ENCODE measurements at places on chromosomes 7 and 10.

DNA sequence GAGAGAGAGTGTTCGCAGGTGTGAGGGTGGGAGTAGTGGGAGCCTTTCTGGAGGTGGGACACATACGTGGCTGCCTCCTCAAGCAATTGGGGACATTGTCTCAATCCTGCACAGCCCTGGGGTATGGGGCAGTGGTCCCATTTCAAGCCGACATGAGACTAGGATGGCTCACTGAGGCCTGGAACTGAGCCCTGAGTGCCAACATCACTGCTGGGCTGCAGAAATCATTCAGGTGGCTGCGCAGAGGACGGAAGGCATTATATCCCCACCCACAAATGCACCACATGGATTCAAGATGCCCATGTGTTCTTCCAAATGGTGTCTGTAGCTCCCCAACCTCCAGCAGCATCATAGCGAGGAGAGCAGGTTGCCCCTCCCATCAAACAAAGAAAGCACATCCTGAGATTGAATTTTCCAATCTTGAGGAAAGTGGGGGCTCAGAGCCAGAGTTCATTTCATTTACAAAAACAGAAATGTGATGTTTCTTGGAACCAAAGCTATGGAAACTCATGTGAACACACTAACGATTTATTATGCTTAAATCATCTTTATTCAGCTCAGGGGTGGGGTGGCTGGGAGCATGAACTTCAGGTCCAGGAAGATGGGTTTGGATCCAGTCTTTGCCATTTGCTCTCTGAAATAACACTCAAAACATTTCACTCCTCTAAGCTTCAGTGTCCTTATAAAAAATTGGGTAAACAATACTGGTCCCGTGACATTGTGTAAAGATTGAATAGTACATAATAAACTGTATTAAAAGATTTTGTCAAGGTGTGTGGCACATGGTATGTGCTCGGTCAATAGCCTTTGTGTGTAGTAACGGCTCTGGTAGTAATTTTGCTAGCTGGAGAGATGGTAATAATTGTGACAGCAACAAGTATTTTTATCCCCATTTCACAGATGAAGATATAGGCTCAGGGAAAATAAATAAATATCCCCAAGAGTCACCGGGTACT is 4.6 kb downstream of the SFTPA2 start:
- no peak for DNase-seq

DNA sequence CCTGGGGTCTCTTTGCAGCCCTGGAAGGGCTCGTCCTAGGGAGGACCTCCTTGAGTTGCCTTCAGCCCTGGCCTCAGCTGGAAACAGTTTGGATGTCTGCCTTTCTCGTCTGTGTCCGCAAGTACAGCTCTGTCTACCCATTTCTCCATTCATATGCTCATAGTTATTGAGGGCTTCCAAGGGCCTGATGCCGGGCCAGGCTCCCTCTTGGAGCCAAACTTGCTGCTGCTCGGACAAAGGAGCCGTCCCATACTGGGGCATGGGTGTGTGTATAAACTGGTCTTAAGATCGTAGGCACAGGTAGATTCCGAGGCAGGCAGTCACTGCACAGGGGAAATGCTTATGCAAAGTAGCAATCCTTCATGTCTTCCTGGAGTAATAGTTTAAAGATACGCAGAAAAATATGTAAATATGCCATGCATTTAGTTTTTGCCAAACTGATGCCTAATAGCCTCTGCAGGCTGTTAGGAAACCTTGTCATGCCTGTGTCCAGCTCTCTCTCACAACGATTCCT is 117.0 kb upstream of the BTBD16 start:
- no peak for DNase-seq

DNA sequence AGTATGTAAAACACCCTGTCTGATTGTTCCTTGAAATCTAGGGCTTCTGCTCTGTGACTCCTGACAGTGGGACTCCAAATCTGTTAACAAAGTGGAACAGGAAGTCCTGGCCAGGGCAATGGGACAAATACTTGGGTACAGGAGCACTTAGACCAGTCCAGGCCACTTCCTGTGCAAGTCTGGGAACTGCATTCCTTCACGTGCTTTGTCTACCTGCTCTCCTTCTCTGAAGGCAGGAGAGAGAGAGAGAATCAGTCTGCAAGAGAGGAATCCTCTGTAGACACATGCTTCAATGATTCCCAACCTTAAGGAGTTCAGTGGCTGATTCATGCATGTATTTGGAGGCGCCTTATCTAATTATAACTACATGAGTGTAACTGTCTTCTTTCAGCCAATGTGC is 530.2 kb downstream of the GATA3 start:
- no peak for DNase-seq

GRCh38 chr7:4460597-4460996 is 221.5 kb upstream of the FOXK1 start:
- no peak for DNase-seq

DNA sequence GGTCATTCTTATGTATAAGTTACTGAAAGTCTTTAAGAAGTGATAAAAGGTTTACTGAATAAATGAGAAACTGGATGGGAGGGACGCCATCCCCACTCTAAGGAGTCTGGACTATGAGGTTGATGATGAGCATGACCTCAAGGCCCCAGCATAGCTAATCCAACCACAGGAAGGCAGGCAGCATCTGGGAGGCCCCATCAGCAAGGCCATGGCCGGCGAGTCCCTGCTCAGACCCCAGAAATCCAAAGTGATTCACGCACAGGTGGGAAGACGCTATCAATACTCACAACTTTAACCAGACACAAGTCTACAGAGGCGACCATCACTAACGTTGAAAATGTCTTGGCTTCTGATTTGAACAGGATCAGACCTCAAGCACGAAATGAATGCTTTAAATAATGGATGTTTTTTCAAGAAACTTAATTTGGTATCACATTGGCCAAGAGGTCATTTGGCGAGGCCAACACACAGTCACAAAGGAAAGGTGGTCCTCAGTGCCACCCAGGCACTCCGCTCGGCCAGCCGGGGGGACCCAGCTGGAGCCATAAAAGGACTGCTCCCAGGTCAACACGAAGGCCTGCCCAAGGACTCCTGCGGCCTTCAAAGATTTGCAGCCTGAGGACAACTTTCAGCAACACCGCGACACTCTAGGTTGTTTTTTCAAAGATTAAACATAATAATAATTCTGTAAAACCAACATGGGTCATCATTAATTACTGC is 228.5 kb downstream of the PTPRN2 start:
- no peak for DNase-seq

DNA sequence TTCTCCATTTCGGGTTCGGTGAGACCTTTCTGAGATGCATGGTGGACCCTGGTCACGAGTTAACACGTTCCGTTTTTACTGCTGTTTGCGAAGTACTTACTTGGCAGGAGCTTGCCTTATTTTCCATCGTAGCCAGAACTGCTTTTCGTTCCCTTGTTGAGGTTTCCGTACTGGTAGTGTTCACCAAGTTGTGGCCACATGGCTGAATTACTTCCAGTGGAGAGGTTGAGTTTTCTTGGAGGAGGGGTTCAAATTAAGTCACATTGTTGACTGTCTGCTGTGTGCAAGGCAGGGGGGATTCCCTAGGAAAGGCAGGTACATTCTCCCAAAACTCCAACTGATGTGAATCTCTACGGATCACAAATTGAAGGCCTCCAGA is 4.0 kb downstream of the MXI1 start:
- no peak for DNase-seq

GRCh38 chr7:129169171-129169671 is 19.2 kb upstream of the SMO start:
- peak; percentile 49 for DNase-seq

GRCh38 chr7:121385800-121386179 is 10.3 kb downstream of the FAM3C start:
- DNase-seq = peak; percentile 52

DNA sequence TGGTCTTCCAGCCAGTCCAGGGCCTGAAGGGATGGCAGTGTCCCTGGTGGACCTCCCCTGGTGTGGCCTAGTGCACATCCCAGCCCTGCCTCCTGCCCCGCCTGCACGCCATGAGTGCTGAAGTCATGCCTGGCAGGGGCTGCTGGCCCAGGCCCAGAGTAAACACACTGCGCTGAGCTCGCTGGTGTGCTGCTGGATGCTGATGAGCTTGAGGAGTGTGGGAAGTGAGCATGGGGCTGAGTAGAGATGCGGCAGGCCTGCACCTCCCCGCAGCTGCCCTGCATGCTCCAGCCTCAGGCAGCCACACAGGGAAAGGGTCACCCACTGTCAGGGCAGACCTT is 43.2 kb downstream of the HTRA1 start:
- peak; percentile 87 for DNase-seq

GRCh38 chr7:129143724-129144094 is 798 bp upstream of the TSPAN33 start:
- no peak for DNase-seq

DNA sequence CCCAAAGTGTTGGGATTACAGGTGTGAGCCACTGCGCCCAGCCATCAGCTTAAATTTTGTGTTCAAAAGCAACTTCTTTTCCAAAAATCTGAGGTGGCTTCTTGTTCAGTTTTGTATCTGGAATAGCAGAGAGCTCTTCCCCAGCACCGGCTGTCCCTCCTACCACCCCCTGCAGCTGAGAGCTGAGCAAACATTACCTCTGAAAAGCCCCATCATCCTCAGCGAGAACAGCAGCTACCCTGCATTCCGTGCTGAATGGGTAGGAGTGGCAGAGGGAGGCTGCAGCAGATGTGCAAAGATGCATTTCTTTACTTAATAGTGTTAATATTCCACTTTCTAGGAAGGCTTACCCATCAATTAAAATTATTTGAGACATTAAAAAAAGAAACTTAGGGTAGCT is 31.8 kb downstream of the CCM2 start:
- no peak for DNase-seq

- no peak for DNase-seq
Observed at GRCh38 chr7:106609416-106609815, 51.5 kb downstream of the CCDC71L start.

GRCh38 chr7:23530405-23530804 is 1.4 kb downstream of the TRA2A start:
- DNase-seq = peak; percentile 41

DNA sequence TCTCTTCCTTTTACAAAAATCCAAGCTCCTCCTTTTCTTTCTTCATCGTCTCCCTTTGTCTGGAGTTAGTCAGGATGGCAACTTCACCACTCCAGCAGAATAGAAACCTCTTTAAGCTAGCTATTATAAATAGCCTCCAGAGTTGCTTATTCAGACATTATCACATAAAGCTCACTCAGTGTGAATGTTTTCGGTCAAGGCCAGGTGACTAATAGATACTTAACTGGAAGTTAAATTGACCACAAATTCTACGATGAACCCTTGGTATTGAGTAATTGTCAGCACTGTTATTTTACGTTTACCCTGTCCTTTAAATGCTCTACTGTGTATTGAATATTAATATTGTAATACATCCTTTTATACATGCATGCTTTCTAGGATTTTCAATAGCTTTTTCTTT is 340.4 kb downstream of the OTUD1 start:
- DNase-seq = no peak

- no peak for DNase-seq
Observed at GRCh38 chr7:69858471-69858870, 260.2 kb downstream of the AUTS2 start.

- no peak for DNase-seq
Observed at GRCh38 chr7:158650821-158651225, 53.8 kb downstream of the NCAPG2 start.

- DNase-seq = no peak
Observed at GRCh38 chr7:74252893-74253292, 1.3 kb downstream of the RFC2 start.

- peak; percentile 40 for DNase-seq
Observed at GRCh38 chr10:68074031-68074774, 880 bp downstream of the HERC4 start.

- no peak for DNase-seq
Observed at GRCh38 chr10:128870830-128871597, 596.0 kb upstream of the MGMT start.

DNA sequence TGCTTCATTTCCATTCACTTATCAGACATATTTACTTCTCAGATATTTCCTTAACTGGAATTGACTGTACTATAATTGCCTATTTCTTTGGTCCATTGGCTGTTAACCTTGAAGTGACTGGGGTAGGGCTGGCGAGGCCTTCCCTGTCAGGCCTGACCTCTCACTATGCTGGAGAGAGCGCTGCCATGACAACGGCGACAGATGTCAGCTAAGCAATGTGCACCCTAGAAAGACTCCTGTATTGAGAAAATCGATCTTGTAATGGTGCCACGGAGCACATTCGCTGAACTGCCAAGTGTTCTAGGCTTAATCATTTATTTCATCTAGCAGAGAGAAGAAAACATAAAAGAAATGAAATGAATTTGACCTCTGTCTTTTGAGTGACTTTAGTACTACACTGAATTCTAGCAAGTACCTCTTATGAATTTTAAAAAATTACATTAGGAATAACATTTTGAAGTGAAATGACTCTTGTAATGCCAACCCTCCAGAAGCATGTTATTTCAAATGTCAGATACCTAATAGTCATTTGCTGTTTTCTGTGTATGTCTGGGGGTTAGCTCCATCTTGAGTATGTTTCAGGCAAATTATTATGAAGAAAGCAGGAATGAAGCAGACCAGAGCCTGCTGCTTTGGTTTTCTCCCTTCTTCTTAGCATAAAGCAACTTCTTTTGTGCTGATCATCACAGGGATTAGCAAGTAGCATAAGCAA is 148.0 kb downstream of the SNX10 start:
- no peak for DNase-seq

DNA sequence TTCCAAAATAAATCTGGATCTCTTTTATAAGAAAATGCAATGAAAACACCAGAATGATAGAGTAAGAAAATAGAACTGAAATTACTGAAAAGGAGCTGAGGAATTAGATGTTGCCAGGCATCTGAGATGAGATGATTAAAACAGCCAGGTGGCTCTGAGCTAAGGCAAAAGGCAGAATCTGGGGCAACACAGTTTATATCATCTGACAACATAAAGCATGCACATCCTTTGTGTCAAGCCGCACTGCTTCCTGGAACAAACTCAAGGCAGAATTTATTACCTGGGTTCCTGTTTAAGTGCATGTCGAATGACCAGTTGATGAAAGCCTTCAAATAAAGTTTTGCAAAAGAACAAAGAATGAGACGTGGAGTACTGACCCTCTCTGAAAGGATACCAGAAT is 247.0 kb downstream of the SNX10 start:
- no peak for DNase-seq

- no peak for DNase-seq
Observed at GRCh38 chr7:30761214-30762156, 9.6 kb downstream of the INMT start.

- no peak for DNase-seq
Observed at GRCh38 chr10:68231817-68232251, at the start of gene ATOH7. TSS of gene ATOH7 (minus strand) at chr10:68232113. CDS start at chr10:68231677, 436 bp downstream.

- no peak for DNase-seq
Observed at GRCh38 chr10:57506414-57507094, 761.1 kb downstream of the IPMK start.

DNA sequence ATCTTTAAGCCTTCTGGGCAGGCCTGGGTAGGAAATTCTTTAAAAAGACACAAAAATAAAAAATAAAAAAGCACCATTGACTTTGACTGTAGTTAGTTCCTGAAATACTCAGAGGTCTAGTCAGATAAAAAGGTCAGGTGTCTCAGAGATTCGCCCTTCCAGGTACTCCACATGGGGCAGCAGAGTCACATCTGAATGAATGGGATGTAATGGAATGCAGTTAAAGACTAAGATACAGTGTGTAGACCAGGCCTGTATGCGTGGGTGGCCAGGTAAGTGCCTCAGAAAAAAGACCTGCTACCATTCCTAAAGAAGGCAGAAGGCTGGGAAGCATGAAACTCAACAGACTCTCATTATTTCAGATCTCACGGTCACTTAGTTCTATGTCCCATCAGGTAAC is 68.6 kb upstream of the SEM1 start:
- no peak for DNase-seq

Measured in skin of body (tissue), 3 donors.